ENCODE measurements at places on chromosomes 16 and 17.

DNA sequence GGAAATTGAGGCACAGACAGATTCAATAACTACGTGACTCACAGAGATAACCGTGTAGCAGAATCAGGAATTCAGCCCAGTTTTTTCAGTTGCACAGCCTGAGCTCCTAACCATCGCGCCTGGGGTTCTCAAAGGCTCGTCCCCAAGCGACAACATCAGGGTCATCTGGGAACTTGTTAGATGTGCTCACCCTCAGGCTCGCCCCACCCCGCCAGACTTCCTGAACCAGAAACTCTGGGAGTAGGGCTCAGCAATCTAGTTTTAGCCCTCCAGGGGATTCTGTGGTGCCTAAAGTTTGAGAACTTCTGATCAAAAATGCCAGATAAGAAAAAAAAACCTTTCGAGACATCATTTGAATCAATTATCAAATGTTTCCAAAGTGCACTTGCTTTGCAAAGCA is 559.8 kb downstream of the WWOX start:
- DNase-seq = no peak

DNA sequence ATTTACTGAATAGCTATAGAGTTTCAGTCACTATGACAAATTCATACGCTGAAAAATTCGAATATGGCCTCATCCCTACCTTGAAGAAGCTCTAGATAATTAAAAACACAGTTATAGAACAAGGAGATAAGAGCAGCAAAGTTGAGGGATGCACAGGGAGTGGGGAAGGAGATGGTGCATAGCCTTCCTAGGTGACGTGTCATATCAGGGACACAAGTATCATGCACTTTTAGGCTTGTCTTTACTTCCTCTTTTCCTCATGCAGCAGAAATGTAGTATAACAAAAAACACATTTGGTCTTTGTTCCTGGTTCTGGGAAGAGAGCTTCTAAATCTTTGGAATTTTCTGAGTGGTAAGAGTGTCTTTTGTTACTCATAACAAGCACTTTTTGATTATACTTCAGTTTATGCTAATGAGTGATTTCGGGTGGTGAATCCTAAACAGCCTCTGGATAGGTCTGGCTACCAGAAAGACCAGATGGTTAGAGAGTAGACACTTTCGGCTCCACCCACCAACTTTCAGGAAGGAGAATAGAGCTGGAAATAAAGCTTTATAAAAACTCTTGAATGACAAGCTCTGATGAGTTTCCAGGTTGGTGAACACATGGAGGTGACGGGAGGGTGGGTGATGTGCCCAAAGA is 341.4 kb downstream of the UTP18 start:
- DNase-seq = no peak

DNA sequence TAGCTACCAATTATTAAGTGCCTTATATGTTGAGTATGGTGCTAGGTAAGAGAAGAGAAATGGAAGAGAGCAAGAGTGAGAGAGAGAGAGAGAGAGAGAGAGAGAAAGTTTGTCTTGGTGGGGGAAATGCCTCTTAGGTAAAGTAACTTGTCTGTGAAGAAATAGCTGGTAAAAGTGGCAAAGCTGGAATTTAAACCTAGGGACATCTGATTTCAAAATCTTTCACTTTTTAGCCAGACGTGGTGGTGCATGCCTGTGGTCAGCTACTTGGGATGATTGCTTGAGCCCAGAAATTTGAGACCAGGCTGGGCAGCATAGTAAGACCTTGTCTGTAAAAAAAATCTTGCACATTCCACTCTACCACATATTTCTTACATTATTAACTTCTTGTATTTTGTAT is 23.0 kb upstream of the CDR2 start:
- DNase-seq = no peak

GRCh38 chr17:30239089-30239462 is 3.6 kb upstream of the SLC6A4 start:
- DNase-seq = no peak

GRCh38 chr17:75003070-75003956 is 9.2 kb upstream of the MRPL58 start:
- DNase-seq = no peak

DNA sequence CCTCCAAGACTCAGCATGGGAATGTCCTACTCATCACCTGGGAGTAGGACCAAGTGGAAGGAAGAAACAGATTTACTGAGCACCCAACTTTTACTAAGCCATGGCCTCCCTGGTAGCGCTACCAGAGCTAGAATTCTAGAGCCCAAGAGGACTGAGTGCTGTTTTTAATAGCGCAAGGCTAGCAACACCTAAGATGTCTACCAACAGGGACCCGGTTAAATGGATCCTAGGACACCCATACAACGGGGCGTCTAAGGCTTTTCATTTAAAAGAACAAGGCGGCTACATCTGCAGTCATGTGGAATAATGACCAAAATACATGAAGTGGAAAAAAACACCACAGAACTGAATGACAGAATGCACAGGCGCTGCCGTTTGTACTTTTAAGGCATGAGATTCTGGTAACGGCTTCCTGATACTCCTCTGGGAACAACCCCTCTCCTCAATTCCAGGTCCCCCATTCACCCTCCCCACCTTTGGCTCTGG is 5.1 kb downstream of the GGA2 start:
- no peak for DNase-seq

- DNase-seq = no peak
These were observed 238.3 kb downstream of the XYLT1 start for GRCh38 chr16:17232487-17232886.

- no peak for DNase-seq
These were observed 3.0 kb downstream of the RFNG start for GRCh38 chr17:82048571-82048971.

GRCh38 chr16:89860747-89861304 is 12.6 kb upstream of the TCF25 start:
- DNase-seq = peak; percentile 80

- no peak for DNase-seq
These were observed 60.3 kb upstream of the LHX1 start for GRCh38 chr17:36876966-36877365.

GRCh38 chr16:81623365-81624102 is 155.6 kb upstream of the PLCG2 start:
- peak; percentile 67 for DNase-seq

GRCh38 chr17:82400206-82400605 is 17.9 kb upstream of the HEXD start:
- no peak for DNase-seq

DNA sequence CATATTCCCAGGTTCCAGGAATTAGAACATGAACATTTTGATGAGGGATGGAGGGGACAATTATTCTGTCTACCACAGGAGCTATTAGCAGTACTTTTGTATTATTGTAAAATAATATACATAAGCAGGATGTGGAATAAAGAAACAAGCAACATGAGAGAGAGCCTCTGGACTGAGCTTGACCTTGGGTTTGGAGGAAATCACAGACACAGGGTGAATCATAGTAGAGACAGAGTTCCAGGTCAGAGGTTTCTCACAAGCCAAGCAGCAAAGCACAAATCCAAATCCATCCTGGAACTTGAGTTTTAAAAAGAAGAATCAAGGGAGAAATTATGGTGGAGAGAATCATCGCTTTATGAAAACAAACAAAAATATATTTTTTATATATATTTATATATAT is 5.1 kb downstream of the KRT31 start:
- DNase-seq = no peak

DNA sequence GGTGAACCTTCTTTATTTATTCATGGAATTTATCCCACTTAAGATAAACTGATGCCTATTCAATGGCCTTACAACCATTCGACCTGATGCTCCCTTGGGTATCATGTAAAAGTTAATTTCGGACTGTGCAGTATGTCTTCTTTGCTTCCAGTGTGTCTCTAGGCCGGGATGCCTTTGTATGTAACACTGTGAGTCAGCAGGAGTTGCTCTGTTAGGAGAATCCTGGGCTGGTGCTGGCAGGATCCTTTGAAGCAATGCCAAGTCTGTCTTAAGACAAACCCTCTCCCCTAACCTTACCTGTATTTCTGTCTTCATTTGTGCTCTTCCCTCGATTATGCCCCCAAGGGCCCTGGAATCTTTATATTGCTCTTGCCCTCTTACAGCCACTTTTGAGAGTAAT is 37.9 kb upstream of the ABCA8 start:
- DNase-seq = no peak

DNA sequence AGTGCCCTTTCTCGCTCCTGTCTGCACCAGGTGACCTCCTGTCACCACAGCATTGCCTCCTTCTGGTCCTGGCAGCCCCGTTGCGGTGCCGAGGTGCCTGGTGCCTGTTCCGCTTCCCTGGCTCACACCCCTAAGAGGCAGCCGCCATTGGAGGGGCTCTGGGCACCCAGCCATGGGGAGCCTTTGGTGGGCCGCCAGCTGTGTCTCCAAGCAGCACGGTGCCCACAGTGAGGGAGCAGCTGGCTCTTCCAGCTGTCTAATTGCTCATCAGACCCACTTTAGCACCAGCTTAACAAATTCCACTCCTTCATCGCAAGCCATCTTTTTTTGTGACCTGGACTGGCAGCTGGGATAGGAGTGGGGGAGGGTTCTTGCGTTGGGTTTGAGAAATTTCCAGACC is 276.1 kb downstream of the SNX29 start:
- no peak for DNase-seq

DNA sequence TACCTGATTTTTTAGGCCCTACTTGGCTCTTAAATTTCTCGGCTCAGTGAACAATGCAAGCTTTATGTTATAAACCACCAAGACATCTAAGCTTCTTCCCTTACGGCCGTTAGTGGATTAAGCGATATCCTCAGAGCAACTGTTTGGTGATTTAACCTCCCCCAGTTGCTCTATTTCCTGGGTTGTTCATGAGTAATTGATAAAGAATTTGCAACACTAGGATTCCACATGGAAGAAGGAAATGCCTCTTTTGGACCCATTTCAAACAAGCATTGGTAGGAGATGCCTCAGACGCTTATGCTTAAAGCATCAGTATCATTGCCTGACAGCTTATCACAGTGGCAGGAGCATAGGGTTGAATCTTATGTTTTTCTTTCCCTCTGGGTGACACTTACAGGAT is 65.3 kb downstream of the RBFOX1 start:
- no peak for DNase-seq

GRCh38 chr16:3501783-3502400 is 1.1 kb downstream of the CLUAP1 start:
- DNase-seq = no peak

GRCh38 chr16:57216968-57217367 is 28.1 kb upstream of the ARL2BP start:
- no peak for DNase-seq

DNA sequence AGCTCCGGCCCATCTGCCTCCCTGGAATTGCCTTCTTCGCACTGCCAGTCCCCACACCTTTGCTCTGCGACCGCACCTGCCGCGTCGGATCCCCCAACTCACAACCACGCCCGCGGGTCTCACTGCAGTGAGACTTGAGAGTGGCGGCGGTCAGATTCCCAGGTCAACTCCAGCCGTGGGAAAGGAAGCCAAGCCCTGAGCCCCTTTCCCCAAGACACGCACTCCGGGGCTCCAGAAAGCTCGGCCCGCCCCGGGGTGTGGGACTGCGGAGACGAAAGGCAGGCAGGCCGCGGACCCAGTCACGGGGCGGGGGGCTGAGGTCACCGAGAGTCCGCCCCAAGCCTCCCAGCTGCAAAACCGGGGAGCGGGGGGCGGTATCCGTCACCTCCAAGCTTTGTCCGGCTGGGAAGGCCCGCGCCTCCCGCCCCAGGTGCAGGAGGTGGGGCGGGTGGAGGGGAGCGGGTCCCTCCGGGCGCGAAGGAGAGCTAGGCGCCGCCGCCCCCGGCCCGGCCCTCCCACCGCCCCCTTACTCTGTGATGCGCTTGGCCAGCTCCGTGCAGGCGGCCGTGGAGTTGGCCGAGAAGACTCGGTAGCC is 615 bp downstream of the PRPSAP1 start:
- peak; percentile 22 for DNase-seq

GRCh38 chr16:85006639-85007038 is 4.7 kb downstream of the ZDHHC7 start:
- no peak for DNase-seq

DNA sequence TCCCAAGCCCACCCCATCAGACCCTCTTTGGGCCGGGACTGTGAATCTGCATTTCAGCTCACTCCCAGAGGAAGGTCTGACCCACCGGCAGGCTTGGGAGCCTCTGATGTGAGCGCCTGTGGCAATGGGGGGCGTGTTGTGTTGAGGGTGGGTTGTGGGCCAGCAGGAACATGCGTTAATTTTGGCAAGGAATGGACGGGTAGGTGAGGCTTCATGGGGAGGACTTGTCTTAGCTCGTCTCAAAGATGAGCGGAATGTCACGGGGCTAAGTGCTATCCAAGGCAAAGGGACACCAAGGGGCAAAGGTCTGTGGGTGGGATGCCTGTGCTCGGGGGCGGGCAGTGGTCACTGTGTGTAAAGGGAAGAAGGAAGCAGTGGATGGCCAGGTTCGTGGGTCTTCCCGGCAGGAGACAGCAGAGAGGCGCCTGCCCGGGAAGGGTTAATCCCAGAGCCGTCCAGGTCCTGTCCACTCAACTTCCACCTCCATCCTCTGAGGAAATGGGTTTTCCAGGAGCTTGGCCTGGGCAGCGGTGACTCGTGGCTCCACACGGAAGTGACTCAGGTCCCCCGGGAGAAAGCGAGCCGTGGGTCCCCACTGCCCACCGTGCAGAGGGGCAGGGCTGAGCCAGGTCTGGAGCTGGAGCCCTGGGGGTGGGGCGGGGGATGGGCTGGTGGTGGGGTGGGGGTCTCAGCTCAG is 17.4 kb downstream of the ADGRG1 start:
- DNase-seq = no peak

- peak; percentile 69 for DNase-seq
These were observed 32.1 kb upstream of the PRKCB start for GRCh38 chr16:23803591-23804123.

DNA sequence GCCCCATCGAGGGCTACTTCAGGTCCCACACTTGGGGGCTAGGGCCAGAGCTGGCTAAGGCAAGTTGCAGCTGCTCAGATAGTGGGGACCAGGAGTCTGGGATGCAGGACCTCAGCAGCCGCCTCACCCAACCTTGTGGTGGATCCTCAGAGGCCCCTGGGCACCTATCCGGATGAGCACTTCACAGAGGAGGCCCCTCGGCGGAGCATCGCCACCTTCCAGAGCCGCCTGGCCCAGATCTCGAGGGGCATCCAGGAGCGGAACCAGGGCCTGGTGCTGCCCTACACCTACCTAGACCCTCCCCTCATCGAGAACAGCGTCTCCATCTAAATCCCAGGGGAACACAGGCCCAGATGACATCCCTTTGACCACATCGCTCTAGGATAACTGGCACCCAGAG is 9.4 kb downstream of the ALOX15B start:
- no peak for DNase-seq

Measured in activated CD4-positive, alpha-beta T cell treated with anti-CD3 and anti-CD28 coated beads, Interleukin-2, amount 50 U/mL, for 48 hours (primary cell).